Stimulated activated CD8-positive, alpha-beta memory T cell treated with anti-CD3 and anti-CD28 coated beads, Interleukin-15, amount 100 ng/mL, for 48 hours (primary cell): ENCODE measurements at places on chromosomes 1 and 21.

DNA sequence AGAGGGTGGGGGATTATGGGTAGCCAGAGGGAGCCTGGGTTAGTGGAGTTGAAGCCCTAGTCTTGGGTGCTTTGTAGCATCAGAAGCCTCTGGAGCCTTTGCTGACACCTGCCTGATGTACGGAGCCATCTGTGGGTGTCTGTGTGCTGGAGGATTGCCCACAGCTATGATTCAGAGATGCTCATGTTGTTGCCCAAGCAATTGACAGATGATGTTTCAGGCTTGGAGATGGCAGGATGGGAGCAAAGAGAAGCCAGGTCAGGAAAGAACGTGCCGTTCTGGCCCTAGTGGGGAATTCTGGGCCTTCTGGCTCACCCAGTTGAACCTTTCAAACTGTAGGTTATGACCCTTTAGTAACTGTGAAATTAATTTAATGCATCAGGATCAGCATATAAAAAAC, 27.6 kb downstream of the COQ8A start:
- no peak for DNase-seq

DNA sequence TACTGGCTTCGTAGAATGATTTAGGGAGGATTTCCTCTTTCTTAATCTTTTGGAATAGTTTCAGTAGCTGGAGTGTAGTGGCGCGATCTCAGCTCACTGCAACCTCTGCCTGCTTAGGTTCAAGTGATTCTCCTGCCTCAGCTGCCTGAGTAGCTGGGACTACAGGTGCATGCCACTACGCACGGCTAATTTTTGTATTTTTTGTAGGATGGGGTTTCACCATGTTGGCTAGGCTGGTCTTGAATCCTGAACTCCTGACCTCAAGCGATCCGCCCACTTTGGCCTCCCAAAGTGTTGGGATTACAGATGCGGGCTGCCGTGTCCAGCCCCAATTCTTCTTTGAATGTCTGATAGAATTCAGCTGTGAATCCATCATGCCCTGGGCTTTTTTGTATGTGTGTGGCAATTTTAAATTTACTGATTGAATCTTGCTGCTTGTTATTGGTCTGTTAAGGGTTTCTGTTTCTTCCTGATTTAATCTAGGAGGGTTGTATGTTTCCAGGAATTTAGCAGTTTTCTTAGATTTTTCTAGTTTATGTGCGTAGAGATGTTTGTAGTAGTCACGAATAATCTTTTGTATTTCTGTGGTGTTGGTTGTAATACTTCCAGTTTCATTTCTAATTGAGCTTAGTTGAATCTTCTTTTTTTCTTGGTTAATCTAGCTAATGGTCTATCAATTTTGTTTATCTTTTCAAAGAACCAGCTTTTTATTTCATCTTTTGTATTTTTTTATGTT, 15.3 kb downstream of the MAN1C1 start:
- DNase-seq, result no peak

- DNase-seq, result no peak
Observed at GRCh38 chr21:45020629-45021427, 53.6 kb upstream of the ADARB1 start.

DNA sequence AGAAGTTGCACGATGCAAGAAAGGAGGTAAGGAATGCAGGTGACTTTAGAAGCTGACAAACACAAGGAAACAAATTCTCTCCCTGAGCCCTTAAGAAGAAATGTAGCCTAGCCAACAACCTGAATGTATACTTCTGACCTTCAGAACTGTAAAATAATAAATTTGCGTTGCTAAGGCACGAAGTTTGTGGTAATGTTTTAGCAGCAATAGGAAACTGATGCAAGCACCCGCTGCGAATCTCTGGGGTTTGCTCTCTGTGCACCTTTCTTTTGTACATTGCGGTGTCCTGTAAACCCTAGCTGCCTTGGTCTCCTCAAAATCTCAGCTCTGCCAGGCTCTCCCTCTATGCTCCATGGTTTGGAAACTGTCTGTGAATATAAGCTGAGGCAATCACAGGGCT, 15.1 kb downstream of the CD53 start:
- no peak for DNase-seq

DNA sequence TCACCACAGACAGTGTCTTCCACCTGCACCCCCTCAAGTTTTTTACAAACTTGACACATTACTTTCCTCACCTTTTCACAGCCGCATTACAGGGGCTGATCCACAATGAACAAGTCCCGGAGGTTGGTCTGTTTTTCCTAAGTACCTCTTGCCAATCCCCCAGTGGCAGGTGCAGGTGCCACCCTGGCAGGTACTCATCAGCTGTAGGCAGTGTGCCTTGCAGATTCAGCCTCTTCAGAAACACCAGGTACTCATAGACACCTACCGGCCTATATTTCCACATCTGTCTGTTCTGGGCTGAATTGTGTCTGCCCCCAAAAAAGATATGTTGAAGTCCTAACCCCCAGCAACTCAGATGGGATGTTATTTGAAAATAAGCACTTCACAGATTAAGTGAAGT, 81.4 kb upstream of the CNIH3 start:
- DNase-seq, result no peak
